NCI-H2081 (cell line): ENCODE measurements at places on chromosomes 2 and 18.
A peak's percentile ranks its signal among the peaks of the same experiment; 100 is the strongest.

- no peak for DNase-seq
These were observed 21.1 kb upstream of the NFATC1 start for GRCh38 chr18:79374408-79375171.

DNA sequence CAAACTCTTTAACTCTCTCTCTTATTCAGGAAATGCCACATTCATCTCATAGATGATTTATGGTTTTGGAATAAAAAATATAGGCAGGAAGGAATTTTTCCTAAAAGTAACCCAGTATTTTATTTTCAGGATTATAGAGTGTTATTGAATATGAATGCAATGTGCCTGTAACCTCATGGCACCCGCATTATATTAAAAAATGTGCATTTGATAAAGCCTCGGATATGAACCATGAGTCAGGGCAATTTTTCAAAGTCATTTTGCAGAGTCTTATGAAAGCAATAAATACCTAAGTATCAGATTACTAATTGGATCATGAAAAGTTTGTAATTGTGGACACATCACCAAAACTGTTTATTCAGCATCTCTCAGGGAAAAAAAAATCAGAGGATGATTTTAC, 573.8 kb downstream of the TSN start:
- no peak for DNase-seq

- DNase-seq = no peak
These were observed 5.6 kb downstream of the CROCC2 start for GRCh38 chr2:240911641-240912265.

DNA sequence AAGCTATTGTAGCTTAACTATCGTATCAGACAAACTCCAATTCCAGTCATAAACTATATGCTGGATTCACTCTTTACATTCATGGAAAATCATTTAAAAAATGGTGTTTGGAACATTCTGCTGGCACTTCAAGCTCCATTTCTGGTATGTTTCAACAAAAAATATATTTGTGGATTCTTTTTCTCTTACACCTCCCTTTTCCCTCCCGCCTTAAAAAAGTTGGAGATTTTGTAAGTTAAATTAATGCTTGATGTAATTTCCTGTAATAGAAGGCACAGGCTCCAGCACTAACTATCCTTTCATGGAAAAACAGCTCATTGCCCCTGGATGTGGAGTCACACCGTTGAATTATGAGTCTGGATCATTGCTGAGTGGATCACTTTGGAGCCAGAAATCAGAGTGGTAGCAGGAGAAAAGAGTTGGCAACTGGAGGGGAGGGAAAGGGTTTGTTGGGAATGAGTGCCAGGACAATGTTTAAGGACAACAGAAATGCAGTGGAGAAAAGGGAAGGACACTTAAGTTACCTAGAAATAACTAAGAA, 102.8 kb downstream of the ICOS start:
- no peak for DNase-seq

- DNase-seq = no peak
These were observed 132.4 kb downstream of the ZAP70 start for GRCh38 chr2:97845818-97846217.

DNA sequence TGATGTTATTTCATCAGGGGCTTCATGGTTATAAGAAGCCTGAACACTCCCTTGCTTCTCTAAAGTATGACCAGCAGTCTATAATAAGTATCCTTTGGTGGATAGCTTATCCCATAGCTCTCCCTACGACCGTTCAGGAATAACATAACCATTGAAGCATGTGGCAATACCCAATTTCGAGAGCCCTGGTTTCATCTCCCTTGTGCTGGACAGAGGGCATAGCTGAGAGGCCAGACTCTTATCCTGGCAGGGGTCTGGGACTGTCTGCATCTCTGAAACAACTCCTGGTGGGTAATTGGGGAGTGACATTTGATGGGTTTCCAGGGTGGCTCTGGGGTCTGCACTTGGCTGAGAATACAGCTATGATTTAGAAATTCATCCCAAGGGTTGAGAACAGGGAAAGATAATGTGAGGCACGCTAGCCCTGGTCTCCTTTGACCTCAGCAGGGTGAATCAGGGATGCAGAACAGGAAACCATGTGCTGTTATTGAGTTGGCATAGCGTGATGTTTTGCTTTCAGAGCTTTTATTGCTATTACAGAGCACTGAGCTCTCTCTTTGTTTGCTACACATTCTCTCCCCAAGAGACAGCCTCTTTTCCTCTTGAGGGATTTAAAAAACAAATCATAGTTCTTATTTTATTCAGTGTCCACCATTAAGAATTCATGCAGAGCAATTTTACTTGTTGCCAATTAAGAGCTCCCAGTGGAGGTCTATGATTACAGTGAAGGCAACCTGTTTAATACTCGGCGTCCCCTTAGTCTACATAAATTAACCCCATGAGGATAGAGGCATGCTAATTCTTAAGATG, 274.5 kb downstream of the NCKAP5 start:
- DNase-seq = no peak

- no peak for DNase-seq
These were observed 12.6 kb downstream of the MRPL44 start for GRCh38 chr2:223969856-223970255.

DNA sequence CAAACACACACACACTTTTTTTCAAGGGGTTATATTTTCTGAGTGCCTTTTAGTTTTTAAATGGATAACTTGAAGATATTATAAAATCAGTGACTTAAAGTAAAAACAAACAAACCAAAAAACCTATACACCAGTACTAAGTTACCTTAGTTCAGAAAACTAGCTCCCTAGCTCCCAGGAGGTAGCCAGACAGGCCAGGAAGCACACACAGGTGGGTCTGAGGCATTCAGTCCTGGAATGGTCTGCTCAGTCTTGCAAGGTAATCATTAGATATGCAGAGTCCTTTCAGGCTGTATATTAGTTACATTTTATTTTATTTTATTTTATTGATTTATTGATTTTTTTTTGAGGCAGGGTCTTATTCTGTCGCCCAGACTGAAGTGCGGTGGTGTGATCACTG, 10.7 kb upstream of the DYNC2LI1 start:
- no peak for DNase-seq

GRCh38 chr18:59607078-59607379, 90.2 kb downstream of the CCBE1 start:
- DNase-seq = no peak

DNA sequence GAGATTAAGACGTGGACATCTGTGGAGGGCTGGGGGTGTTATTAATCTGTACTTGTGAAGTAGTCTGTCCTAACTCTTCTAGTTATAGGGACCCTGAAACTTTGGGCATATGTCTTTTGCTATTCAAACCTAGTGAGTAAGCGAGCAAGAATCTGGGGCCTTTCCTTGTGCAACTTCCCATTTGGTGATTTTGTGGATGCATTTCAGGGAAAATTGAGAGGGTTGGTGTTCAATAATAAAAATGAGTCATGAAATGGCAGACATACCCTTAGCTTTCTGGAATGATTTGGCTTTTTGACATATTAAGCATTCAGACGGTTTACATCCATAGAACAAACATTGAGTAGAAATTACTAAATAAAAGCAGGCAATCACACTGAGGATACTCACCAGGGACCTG, 17.0 kb downstream of the COL4A4 start:
- DNase-seq = no peak

- no peak for DNase-seq
These were observed 92.3 kb downstream of the SEPTIN10 start for GRCh38 chr2:109521233-109522062.

DNA sequence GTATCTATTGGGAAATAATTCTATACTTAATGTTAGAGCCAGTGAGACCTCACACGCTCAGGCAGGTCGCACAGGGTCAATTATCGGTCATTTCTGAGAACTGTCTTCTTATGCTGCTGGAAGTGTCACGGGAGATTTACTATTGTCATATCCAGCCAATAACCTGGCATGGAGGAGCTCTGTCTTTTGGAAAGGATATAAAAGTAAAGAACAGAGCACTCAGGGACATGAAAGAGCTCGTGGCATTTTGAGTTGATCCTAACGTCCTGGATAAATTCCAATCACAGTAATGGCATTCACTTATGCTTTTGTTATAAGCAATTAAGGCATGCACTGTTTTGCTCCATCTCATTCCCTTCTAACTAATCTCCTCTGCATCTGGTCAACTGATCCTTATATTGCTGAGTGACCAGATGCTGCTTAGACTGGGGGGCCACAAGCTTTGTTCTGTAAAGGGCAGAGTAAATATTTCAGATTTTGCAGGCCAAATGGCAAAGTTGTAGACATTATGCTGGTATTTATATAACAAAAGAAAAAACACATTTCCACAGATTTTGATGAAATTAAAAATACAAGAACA, 453.5 kb upstream of the SMIM21 start:
- no peak for DNase-seq

- no peak for DNase-seq
These were observed 106.9 kb downstream of the ROCK1 start for GRCh38 chr18:21004726-21005125.

DNA sequence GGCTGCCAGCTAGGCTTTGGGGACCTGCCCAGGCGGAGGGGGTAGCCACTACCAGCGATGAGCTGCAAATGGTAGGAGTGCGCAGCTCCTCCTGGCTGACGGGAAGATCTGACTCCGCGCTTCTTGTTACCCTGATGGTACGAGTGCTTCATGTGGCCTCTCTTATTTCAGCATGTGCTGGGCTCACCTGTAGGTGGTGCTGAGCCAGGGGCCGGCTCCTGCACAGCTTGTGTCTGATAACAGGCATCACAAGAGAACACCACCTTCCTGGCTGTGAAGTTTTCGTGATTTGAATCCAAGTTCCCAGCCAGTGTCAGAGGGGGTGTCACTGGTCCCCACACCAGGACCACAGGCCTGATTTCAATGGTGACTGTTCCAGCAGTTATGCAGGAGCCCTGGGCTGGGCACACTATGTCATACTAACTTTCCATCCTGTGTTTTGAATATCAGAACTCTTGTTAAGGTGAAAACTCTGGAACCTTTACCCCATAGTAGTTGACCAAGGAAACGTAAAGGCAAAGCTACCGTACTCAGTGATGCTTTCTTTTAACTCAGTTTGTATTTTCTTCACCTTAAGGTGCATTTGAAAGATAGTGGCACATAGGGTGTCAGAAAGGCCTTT, 28.0 kb downstream of the APCDD1 start:
- DNase-seq = no peak

- DNase-seq = no peak
These were observed 168.6 kb downstream of the CNTNAP5 start for GRCh38 chr2:124193706-124194105.

GRCh38 chr2:28358668-28359201, 33.9 kb upstream of the FOSL2 start:
- no peak for DNase-seq

GRCh38 chr2:85666435-85667316, 1.3 kb downstream of the SFTPB start:
- DNase-seq = no peak

- DNase-seq = no peak
These were observed 159.7 kb downstream of the SMAD7 start for GRCh38 chr18:48790869-48791635.

DNA sequence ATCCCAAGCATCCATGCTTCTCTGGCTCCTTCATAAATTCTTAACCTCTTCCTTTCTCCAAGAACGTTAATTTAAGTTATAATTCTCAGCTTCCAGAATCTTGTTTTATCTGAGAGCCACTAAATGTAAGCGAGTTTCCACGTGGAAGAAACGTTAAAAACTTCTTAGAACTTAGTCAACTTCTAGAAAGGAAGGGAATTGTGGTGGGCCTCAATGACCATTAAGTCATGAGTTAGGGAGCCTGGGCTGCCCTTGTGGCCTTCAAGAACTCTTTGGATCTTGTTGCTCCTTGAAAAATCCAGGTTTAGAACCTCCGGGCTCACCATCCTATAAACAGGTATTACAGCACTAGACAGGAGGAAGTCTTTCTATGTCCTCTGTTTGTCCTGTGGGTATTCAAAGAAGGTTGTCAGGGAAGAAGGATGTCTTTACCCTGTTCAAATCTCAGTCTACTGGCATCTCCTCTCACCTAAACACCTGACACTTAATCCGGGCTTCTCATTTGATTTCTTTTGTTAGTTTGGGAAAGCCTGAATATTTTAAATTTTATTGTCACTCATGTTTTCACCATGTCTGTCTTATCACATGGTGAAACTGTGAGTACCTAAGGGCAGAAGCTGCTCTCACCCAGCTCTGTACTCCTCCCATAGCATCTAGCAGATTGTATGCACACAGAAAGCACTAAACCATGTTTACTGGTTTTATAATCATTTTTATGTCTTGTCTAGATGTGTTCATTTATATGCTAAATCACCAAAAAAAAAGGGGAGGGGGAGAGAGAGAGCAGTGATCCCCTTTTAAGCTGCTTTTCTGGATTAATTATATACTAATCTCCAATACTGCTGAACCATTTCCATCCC, 6.3 kb downstream of the RND3 start:
- DNase-seq = no peak

- no peak for DNase-seq
These were observed 766.3 kb downstream of the TDRD15 start for GRCh38 chr2:21890041-21890440.

DNA sequence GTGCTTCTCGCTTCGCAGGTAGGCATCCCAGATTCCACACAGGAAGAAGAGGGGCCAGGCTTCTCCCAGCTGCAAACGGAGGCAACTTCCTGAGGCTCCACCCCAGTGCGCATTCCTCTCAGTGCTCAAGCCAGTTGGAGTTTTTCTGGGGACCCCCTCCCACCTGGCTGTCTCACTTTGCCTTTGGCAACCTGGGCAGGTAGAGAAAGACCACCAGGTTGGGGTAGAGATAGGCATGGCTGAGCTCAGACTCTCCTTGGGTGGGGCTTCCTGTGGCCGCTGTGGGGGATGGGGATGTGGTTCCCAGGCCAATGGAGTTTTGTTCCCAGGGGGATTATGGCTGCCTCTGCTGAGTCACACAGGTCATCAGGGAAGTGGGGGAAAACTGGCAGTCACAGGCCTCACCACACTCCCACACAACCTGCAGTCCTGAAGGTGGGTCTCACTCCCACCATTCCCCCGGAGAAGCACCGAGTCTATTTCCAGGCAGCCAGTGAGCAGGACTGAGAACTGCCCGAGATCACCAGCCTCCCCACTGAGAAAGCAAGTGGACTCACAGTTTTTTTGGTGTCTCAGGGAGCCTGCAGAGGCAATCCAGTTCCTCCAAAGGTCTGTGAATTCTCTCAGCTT, 38.1 kb downstream of the SLC39A10 start:
- no peak for DNase-seq

GRCh38 chr2:38274286-38275276, 102.5 kb downstream of the ATL2 start:
- peak; percentile 54 for DNase-seq

GRCh38 chr18:55576001-55576400, 12.0 kb downstream of the TCF4 start:
- no peak for DNase-seq

DNA sequence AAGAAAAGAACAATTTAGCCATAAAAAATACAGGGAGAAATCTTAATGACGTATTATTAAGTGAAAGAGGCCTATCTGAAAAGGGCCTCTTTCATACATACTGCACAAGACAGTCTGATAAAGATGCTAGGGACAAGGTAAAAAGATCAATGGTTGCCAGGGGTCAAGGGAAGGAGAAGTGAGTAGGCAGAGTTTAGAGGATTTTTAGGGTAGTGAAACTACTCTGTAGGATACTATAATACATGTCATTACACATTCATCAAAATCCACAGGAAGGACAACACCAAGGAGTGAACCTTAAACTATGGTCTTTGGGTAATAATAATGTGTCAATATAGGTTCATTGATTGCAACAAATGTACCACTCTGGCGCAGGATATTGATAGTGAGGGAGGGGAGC, 289.3 kb downstream of the FSIP2 start:
- no peak for DNase-seq

GRCh38 chr18:62450175-62450545, 72.7 kb upstream of the ZCCHC2 start:
- DNase-seq = no peak
